Inflammatory macrophage treated with lipopolysaccharide for 1 hour (primary cell): ENCODE measurements at places on chromosomes 4 and X.

DNA sequence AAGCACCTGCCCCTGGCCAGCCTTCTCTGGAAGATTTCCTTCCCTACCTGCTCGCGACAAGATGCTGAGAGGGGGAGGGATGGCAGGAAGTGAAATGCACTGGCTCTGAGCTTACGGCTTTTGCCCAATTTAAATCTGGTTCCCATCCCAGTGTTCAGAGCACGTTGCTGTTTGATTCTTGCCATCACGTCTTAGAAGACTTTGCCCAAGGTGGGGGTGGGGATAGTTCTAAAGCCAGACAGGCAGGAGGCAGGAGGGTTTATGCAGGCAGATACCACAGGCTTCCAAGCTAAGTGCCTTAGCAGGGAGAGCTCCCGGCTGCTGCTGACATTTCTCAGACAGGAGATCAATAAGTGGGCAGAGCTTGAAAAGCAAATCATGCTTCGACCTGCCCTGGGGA, 393.9 kb downstream of the MID1IP1 start:
- no peak for DNase-seq

- DNase-seq: no peak
These were observed 38.8 kb downstream of the RAB40A start for GRCh38 chrX:103480526-103480925.

GRCh38 chrX:155662282-155662681, 49.5 kb upstream of the TMLHE start:
- no peak for DNase-seq

DNA sequence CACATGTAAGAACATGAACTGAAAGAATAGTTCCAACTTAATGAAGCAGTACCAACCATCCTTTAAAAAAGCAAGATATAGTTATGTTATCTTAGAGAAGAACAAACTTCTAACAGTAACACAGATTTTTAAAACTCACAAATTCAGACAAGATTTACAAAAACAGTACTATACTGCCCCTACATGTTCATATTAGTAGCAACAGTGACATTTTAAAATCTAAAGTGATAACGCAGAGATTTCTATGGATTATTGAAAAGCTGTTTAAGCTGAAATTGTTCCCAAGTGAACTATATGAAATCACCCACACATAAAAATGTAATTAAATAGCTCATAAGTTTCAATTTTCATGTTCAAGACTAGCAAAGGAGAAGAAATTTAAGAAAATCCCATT, 166.0 kb downstream of the FBXW7 start:
- DNase-seq: no peak
